ENCODE measurements at places on chromosomes 3 and 15.

DNA sequence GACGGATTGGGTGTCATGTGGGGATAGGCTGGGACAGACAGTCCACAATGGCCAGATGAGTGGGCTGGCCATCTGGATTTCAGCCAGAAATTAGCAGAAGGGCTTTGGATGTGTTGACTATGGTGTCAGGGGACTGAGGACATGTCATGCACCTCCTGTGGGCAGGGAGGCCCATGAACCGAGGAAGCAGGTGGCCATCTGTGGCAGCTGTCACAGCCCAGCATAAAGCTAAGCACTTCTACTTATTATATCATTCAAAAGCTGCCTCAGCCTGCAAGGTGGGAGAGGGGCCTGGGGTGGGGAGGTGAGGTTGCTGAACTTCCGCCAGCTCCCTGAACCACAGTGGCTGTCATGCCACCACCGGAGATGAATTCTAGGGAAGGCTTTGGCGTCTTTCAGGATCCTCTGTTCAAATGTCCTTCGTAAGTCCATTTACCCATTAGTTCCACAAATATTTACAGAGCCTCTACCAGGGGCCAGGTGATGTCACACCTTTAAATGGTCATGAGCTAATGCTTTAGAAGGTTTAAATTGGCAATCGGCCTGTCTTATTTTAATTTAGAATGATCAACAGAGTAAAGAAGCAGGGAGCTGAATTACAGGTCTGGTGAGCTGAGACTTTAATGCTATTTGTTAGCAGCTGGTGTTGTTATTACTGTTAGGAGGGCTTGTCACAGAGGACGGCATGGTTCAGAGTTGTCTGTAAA is 23.6 kb upstream of the CAV3 start:
- no peak overlapping the region for H3K27ac ChIP-seq
- H3K4me3 ChIP-seq = no peak overlapping the region
- H3K27me3 ChIP-seq = no peaks in the 10 kb centered on the region
- no peak for DNase-seq
- H3K4me1 ChIP-seq = no peaks in the 10 kb centered on the region

DNA sequence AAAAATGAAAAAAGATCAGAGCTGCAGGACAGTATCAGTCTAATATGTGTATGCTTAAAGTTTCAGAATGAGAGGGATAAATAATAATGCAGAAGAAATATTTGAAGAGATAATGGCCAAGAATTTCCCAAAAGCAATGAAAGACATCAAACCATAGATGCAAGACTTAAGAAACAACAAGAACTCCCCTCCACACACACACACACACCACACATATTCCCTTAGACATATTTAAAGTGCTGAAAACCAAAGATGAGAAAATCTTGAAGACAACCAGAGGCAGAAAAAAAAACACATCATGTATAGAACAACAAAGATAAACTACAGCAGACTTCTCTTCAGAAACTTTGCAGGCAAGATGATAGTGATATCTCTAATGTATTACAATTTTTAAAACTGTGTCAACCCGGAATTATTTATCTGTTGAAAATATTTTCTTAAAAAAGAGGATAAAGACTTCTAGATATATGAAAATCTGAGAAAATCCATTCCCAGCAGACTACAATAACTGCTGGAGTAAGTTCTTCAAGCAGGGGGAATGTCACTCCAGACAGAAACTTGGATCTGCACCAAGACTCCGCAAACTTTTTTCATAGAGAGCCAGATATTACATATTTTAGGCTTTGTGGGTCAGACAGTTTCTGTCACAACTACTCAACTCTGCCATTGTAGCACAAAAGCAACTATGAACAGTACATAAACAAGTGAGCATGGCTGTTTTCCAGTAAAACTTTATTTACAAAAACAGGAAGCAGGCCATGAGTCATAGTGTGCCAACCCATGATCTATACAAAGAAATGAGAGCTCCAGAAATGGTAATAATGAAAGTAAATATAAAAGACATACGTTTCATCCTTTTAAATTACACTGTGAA is 223.4 kb upstream of the CGNL1 start:
- no peaks in the 10 kb centered on the region for H3K4me1 ChIP-seq
- H3K36me3 ChIP-seq = peaks cover 39% of the 10 kb centered on the region
- no peak for DNase-seq
- no peaks in the 10 kb centered on the region for H3K27me3 ChIP-seq
- no peak overlapping the region for H3K27ac ChIP-seq
- no peak overlapping the region for H3K4me3 ChIP-seq

- H3K27me3 ChIP-seq = no peaks in the 10 kb centered on the region
- H3K4me3 ChIP-seq = no peak overlapping the region
- no peak for DNase-seq
- H3K27ac ChIP-seq = no peak overlapping the region
These were observed 43.0 kb upstream of the ABI3BP start for GRCh38 chr3:101036213-101036618.

- DNase-seq = peak; percentile 77
- peaks cover 54% of the 10 kb centered on the region for H3K4me1 ChIP-seq
These were observed 71.1 kb upstream of the XCR1 start for GRCh38 chr3:46098319-46098761.

- H3K4me1 ChIP-seq = no peaks in the 10 kb centered on the region
- H3K27ac ChIP-seq = no peak overlapping the region
- no peaks in the 10 kb centered on the region for H3K36me3 ChIP-seq
These were observed 482.4 kb upstream of the SGO1 start for GRCh38 chr3:20668411-20668810.

DNA sequence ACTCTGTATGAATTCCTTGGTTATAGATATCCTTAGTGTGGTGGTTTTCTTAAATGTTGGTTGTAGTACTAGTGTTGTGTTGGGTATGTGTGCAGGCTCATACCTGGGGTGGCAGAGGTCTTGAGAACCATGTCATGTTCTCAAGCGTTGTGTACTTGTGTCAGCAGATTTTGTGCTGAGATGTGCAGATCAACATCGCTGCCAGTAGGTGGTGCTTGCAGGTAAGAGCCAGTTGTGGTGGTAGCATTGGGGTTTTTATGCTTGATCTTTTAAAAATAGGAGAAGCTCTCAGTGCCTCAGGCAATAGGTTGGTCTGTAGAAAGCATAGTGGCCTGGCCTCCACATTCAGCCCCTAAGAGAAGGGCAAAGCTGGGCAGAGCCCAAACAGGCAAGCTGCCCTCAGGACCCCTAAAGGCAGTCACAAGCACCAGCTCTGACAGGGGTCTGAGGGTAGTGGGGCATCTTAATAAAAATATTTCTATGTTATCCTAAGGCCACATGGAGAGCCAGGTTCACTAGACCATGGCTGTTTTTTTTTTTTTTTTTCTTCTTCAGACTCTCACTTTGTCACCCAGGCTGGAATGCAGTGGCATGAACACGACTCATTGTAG is 164.0 kb downstream of the IL20RB start:
- H3K27me3 ChIP-seq = peaks cover 14% of the 10 kb centered on the region
- no peaks in the 10 kb centered on the region for H3K36me3 ChIP-seq
- no peak overlapping the region for H3K4me3 ChIP-seq
- peak; percentile 49 for DNase-seq
- no peak overlapping the region for H3K27ac ChIP-seq

- no peak for DNase-seq
- no peaks in the 10 kb centered on the region for H3K27me3 ChIP-seq
- H3K4me3 ChIP-seq = no peak overlapping the region
- H3K36me3 ChIP-seq = no peaks in the 10 kb centered on the region
These were observed 129.6 kb downstream of the ALCAM start for GRCh38 chr3:105496343-105496742.

- H3K27me3 ChIP-seq = peaks cover 3% of the 10 kb centered on the region
- H3K4me3 ChIP-seq = no peak overlapping the region
These were observed 27.6 kb downstream of the FGD5 start for GRCh38 chr3:14846226-14846880.

- no peaks in the 10 kb centered on the region for H3K27me3 ChIP-seq
- no peak for DNase-seq
- no peaks in the 10 kb centered on the region for H3K4me1 ChIP-seq
- H3K27ac ChIP-seq = no peak overlapping the region
- no peak overlapping the region for H3K4me3 ChIP-seq
These were observed 348.7 kb downstream of the TBL1XR1 start for GRCh38 chr3:176848431-176849214.

GRCh38 chr15:63126726-63127125 is 5.1 kb downstream of the LACTB start:
- peaks cover 3% of the 10 kb centered on the region for H3K36me3 ChIP-seq
- no peak overlapping the region for H3K27ac ChIP-seq
- no peak overlapping the region for H3K4me3 ChIP-seq
- no peak for DNase-seq
- H3K4me1 ChIP-seq = peaks cover 9% of the 10 kb centered on the region

GRCh38 chr15:62737551-62737950 is 305.0 kb upstream of the TPM1 start:
- H3K4me3 ChIP-seq = no peak overlapping the region
- no peak overlapping the region for H3K27ac ChIP-seq
- no peaks in the 10 kb centered on the region for H3K4me1 ChIP-seq
- no peaks in the 10 kb centered on the region for H3K36me3 ChIP-seq

DNA sequence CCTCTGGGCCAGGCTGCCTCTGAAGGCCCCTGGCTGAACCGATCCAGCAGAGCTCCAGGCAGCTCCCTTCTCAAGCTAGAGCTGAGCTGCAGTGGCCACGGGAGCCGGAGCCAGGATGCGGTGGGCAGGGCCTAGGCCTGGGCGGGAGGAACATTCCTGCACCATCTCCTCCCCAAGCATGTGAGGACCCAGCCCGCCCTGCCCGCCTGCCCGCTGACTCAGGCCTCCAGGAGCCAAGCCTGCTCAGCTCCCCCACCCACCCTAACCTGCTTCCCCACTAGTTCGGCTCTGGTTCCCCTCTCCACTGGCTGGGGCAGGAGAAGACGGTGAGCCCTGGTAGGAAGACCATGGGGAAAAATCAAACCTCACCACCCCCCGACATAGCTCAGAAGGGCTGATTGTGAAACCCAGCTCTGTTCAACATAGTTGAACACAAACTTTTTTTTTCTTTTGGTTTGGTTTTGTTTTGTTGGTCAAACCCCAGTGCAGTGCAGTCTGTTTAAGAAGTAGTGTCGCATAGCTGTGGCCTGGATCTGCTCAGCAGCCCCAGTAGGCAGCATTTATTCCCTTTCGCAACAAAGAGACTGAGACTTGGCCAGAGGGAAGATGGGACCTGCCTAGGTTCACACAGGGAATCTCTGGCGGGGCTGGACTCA is 13.5 kb downstream of the SNX33 start:
- no peak for DNase-seq
- H3K27ac ChIP-seq = no peak overlapping the region
- H3K4me1 ChIP-seq = no peaks in the 10 kb centered on the region
- H3K27me3 ChIP-seq = no peaks in the 10 kb centered on the region

- no peak overlapping the region for H3K4me3 ChIP-seq
- H3K27me3 ChIP-seq = no peaks in the 10 kb centered on the region
- H3K36me3 ChIP-seq = no peaks in the 10 kb centered on the region
- no peaks in the 10 kb centered on the region for H3K4me1 ChIP-seq
These were observed 30.0 kb upstream of the CHD2 start for GRCh38 chr15:92870010-92870591.

- no peak overlapping the region for H3K4me3 ChIP-seq
- no peak for DNase-seq
- H3K27me3 ChIP-seq = no peaks in the 10 kb centered on the region
- no peaks in the 10 kb centered on the region for H3K4me1 ChIP-seq
- H3K27ac ChIP-seq = no peak overlapping the region
These were observed 366.1 kb upstream of the ZNF385D start for GRCh38 chr3:22117091-22117490.

GRCh38 chr15:55683376-55683775 is 59.6 kb downstream of the PRTG start:
- no peaks in the 10 kb centered on the region for H3K36me3 ChIP-seq
- H3K27ac ChIP-seq = no peak overlapping the region
- no peaks in the 10 kb centered on the region for H3K27me3 ChIP-seq
- no peak for DNase-seq
- no peak overlapping the region for H3K4me3 ChIP-seq

DNA sequence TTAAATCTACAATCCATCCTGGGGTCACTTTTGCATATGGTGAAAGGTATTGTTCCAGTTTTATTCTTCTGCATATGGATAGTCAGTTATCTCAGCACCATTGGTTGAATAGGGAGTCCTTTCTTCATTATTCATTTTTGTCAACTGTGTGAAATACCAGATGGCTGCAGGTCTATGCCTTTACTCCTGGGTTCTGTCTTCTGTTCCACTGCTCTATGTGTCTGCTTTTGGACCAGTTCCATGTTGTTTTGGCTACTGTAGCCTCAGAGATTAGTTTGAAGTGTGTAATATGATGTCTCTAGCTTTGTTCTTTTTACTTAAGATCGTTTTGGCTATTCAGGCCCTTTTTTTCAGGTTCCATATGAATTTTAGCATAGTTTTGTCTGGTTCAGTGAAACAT is 795.8 kb downstream of the OTOL1 start:
- no peaks in the 10 kb centered on the region for H3K4me1 ChIP-seq
- DNase-seq = no peak
- H3K36me3 ChIP-seq = no peaks in the 10 kb centered on the region
- H3K27me3 ChIP-seq = no peaks in the 10 kb centered on the region
- no peak overlapping the region for H3K4me3 ChIP-seq
- no peak overlapping the region for H3K27ac ChIP-seq

DNA sequence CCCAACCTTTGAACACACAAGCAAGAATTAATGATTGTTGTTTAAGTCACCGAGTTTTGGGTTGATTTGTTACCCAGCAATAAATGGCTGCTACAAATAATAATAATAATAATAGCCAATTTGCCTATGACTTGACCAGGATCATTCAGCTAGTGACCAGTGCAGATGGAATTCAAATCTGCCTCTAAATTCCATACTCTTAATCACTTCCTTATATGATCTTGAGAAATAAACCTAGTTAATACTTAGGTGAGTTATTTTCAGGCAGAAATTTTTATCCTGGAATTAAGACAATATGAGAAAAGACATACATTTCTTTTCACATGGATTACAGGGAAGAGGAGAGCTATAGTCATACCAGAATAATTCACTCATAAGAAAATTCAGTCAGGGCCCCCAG is 116.0 kb upstream of the GALNT15 start:
- H3K36me3 ChIP-seq = no peaks in the 10 kb centered on the region
- no peaks in the 10 kb centered on the region for H3K4me1 ChIP-seq
- no peak overlapping the region for H3K27ac ChIP-seq
- DNase-seq = no peak
- H3K4me3 ChIP-seq = no peak overlapping the region

GRCh38 chr3:116259984-116260383 is 185.3 kb downstream of the LSAMP start:
- H3K27me3 ChIP-seq = no peaks in the 10 kb centered on the region
- no peaks in the 10 kb centered on the region for H3K4me1 ChIP-seq
- H3K27ac ChIP-seq = no peak overlapping the region
- DNase-seq = no peak
- H3K4me3 ChIP-seq = no peak overlapping the region

DNA sequence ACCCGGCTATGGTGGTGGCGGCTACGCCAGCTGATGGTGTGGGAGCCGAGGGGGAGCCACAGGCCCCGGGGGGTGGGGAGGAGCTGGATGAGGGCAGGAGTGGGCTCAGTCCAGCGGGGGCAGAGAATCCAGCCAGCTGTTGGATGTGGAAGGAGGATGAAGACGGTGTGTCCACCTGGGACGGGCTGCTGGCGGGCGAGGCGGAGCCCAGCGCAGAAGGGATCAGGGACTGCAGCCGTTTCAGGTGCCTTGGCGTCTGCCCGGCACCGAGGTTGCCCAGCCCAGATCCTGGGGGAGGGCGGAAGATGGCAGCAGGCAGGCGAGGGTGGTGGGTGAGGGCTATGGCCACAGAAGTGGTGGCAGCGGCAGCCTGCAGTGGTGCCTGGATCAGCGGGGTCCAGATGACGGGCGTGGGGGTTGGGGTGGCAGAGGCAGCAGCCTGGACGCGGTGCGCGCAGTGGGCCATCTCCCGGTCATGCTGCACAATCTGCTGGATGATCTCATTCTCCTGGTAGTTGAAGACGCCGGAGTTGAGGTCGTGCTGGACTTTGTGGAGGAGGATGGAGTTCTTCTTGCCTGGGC is 45.3 kb downstream of the HCN4 start:
- H3K27ac ChIP-seq = no peak overlapping the region
- H3K4me1 ChIP-seq = no peaks in the 10 kb centered on the region
- no peaks in the 10 kb centered on the region for H3K36me3 ChIP-seq
- H3K4me3 ChIP-seq = no peak overlapping the region
- H3K27me3 ChIP-seq = no peaks in the 10 kb centered on the region

All from DND-41 (cell line).